Hematopoietic multipotent progenitor cell treated with erythropoietin and hydrocortisone succinate and interleukin-3 and kit ligand, for 4 days (in vitro differentiated cells): ENCODE measurements at places on chromosomes 6 and 20.

- no peak for DNase-seq
Observed at GRCh38 chr6:148446681-148447080, 104.0 kb downstream of the SASH1 start.

GRCh38 chr20:45053430-45054351, 47.2 kb downstream of the KCNS1 start:
- DNase-seq, result no peak

- DNase-seq, result peak; percentile 52
Observed at GRCh38 chr6:27295301-27296079, 16.6 kb downstream of the POM121L2 start.

GRCh38 chr6:44849806-44850205, 462.3 kb downstream of the CDC5L start:
- DNase-seq, result no peak

DNA sequence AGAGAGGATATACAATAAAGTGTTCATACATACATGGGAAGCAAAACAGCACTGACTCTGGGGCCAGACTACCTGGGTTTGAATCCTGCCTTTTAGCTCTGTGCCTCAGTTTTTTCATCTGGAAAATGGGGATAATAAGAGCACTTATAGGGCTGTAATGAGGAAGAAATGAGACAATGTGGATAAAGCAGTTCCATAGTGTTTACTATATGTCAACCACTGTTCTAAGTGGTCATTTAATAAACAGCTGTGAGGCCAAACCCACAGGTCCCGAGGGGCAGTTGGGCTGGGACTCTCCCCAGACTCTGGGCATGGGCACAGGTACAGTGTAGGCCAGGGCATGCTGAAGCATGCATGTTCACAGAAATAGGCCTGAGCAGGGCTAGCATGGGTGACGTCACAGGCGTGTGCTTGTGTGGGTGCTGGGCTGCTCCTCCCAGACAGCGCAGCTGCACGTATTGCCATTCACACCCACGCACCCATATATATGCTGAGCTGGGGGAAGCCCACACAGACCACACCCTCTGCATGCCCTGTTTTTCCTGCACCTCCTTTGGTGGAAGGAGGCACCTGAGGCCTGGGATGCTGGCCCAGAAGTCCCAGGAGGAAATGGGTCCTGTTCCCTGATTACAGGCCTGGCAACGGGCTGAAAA, 3.5 kb upstream of the PLCG1 start:
- DNase-seq, result no peak

GRCh38 chr6:792662-793061, 99.7 kb upstream of the EXOC2 start:
- no peak for DNase-seq
